AG04450 (cell line): ENCODE measurements at places on chromosomes 13 and 19.
A peak's percentile ranks its signal among the peaks of the same experiment; 100 is the strongest.

DNA sequence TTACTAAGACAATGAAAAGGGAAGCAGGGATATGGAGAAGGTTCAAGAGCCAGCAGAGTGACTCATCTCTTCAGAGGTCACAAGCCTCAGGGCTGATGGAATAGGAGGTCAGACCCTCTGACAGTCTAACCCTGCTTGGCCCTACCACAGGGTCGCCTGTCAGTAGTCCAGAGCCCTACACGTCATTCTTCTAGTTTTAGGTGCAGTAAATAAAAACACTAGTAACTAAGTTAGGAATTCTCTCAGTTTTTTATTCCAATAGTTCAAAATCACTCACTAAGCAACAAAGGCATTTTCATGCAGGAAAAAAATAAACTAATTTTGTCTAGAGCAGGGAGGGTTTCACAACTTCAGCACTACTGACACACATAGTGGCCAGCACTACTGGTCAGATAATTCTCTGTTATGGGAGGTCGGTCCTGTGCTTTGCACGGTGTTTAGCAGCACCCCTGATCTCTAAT lies 27.2 kb downstream of the FOXO1 start:
- DNase-seq, result no peak

GRCh38 chr13:42971691-42972347 lies 20.2 kb downstream of the EPSTI1 start:
- no peak for DNase-seq

DNA sequence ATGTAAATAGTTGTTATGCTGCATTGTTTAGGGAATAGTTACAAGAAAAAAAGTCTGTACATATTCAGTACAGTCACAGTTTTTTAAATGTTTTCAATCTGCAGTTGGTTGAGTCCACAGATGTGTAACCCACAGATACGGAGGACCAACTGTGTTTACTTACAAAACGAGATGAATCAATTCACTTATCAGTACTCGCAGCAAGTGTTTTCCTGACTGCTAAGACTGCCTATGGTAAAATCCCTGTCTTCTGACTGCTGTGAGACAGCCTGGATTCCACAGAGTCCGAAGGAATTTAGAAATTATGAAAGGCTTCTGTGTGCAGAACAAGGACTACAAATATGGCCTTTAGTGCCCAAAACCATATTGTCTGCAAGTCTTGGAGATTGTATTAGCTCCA lies 45.7 kb upstream of the C1QTNF9 start:
- peak; percentile 32 for DNase-seq

DNA sequence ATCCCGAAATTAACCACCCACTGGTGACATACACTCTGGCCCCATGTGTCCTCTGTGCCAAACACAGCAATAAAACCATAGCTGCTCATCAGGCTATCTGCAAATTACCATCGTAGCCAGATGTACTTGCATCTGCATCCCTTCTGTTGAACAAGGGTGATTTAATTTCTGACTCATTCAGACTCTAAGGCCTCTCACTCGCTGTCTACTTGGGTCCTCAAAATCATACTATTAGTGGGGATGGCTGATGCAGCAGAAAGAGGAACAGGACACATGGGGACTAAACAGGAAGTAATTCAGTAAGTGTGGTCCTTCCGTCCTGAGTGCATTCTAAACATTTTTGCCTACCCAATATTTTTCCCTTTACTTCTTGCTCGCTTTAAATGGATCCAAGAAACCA lies 2275.0 kb upstream of the PCDH20 start:
- no peak for DNase-seq

- no peak for DNase-seq
These were observed 1.4 kb upstream of the GPR183 start for GRCh38 chr13:99308471-99309087.

GRCh38 chr13:105773863-105774538 lies 761.5 kb downstream of the EFNB2 start:
- DNase-seq, result no peak

DNA sequence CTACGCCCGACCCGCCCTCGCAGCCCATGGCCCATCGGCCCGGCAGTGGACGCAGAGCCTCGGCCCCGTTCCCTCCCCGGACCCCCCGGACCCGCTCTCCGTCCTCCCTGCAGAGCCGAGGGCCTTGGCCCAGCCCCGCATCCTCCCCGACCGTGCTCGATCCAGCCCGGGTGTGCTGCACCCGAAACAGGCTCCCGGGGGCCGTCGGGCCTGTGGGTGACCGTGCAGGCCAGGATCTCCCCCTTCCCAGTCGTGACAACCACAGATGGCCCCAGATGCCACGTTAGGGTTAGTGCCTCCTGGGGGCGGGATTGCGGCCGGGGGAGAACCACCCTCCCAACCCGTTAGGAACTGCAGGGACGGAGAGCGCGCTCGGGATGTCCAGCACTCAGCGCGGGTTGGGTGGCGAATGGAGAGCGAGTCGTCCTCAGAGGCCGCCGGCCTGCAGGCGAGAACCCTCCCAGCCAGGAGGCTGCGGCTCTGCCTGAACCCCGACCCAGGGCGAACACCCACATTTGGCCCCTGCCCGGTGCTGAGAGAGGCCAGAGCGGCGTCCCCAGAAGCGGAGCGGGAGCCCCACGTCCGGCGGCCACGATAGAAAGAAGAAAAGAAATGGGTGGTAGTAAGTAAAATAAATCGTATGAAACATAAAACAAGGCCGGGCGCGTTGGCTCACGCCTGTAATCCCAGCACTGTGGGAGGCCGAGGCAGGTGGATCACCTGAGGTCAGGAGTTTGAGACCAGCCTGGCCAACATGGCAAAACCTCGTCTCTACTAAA lies 6.7 kb upstream of the MADCAM1 start:
- DNase-seq, result no peak

GRCh38 chr13:24167666-24168391 lies 7.3 kb downstream of the SPATA13 start:
- DNase-seq, result no peak

DNA sequence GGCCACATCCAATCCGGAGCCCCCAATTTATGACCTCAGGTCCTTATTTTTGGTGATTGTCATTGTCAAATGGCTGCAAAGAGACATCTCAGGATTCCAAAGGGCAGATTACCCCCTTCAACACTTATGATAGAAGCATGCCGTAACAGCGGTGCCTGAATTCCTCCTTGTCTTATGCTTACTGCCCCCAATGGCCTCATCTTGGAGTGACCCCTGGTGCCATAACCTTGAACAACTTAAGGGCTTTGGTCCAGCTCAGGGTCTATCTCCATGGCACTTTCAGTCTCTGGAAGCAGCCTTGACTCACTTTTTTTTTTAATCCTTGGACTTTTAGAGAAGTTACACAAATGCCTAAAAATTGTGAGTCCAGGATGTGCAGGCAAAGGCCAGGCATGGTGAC lies 171.6 kb upstream of the ZNF507 start:
- DNase-seq, result no peak

GRCh38 chr13:21077076-21077787 lies 15.8 kb upstream of the LATS2 start:
- DNase-seq, result no peak

- no peak for DNase-seq
These were observed 432.5 kb downstream of the FGF9 start for GRCh38 chr13:22103046-22104027.

DNA sequence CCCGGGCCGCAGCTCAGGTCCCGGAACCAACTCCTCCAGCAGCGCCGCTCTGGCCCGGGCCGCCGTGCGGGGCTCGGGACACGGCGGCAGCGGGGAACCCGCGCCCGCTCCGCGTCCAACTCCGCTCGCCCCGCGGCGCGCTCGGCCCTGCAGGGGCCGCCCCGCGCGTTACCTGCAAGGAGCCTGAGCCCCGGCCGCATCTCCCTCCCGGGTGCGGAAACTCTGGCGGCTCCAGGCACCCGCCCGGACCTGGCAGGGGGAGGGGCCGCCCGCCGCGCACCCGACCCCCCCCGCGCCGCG lies at the start of gene TMTC4:
TSS of gene TMTC4 (minus strand) at position 224 of the 300 bp plus-strand sequence. CDS start 4,433 bp downstream, outside the sequence.
- no peak for DNase-seq

GRCh38 chr13:44296856-44297255 lies 76.8 kb upstream of the SERP2 start:
- DNase-seq, result no peak
